ENCODE measurements at places on chromosomes 11 and 22. TPM values are rescaled to one million over a fixed set of nuclear protein-coding genes. Genes with fewer than 3 reads are reported as not detected.

- DNase-seq, result no peak
Measured at GRCh38 chr22:30301995-30302809, 12.9 kb upstream of the CASTOR1 start.

DNA sequence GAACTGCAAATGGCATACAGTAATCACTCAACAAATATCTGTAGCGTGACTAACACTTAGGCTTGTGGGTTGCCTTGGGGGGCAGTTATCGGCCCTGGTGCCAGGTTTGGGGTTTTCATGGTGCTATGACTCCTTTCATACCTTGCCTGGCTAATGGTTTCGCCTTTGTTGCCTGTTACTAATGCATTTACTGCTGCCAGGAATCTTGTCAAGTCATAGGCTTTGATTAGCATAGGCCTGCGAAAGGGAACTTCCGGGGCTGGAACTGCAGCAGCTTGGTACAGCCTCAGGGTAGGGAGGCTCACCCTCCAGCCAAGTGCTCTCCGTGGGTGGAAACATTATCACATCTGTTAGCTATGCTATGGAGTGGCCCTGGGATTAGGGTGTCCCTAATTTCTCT, 13.2 kb downstream of the SLC25A18 start:
- DNase-seq, result no peak
- H3K36me3 ChIP-seq, result no peaks in the 10 kb centered on the region
- H3K4me1 ChIP-seq, result peaks cover 3% of the 10 kb centered on the region

GRCh38 chr22:46072110-46072881, 78.0 kb upstream of the PPARA start:
- peak; percentile 48 for DNase-seq
- H3K4me3 ChIP-seq, result peak overlapping the region; percentile 37
- H3K36me3 ChIP-seq, result no peaks in the 10 kb centered on the region
- H3K4me1 ChIP-seq, result peaks cover 5% of the 10 kb centered on the region
- H3K27ac ChIP-seq, result no peak overlapping the region

- DNase-seq, result no peak
- no peak overlapping the region for H3K27ac ChIP-seq
- no peak overlapping the region for H3K4me3 ChIP-seq
- H3K27me3 ChIP-seq, result no peaks in the 10 kb centered on the region
Measured at GRCh38 chr11:23226331-23227077, 366.2 kb upstream of the CCDC179 start.

DNA sequence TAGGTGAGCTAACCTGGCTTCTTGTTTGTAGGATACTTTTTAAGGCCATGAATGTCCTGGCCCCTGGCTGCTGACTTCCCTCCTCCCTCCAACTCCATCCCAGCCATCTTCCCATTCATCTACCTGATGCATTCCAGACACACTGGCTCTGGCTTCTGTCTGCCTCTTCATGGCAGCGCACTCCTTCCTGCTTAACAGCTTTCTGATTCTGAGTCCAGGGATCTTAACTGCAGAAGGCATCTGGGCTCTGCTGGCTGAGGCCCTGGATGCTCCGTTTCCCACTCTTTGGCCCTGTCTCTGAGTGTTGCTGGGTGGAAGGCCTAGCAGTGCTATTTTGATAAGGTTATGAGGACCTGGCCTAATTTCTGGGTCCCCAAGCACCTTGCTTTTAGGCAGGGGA, 1.8 kb upstream of the THY1 start:
- DNase-seq, result no peak
- H3K4me3 ChIP-seq, result no peak overlapping the region
- H3K27ac ChIP-seq, result no peak overlapping the region
- no peaks in the 10 kb centered on the region for H3K27me3 ChIP-seq
- H3K4me1 ChIP-seq, result peaks cover 18% of the 10 kb centered on the region

GRCh38 chr11:13717331-13717730, 48.9 kb downstream of the FAR1 start:
- no peak overlapping the region for H3K27ac ChIP-seq
- H3K4me3 ChIP-seq, result no peak overlapping the region
- no peaks in the 10 kb centered on the region for H3K27me3 ChIP-seq
- peaks cover 34% of the 10 kb centered on the region for H3K36me3 ChIP-seq

DNA sequence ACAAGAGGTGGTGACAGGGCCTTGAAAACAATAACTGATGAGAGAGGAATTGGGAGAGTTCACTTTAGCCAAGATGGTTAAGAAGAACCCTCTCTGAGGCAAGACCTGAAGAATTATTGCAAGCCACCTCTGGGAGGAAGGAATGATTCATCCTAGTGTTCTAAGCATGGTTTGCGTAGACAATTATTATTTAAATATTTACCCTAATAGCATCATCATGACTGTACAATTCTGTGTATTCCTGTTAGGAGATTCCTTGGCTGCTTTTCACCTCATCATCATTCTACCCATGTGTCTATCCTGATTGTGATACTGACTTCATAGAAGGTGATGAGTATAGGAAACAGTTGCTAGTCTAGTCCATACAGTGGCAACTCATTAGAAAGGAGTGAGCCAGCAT, 264.4 kb downstream of the DDX10 start:
- H3K36me3 ChIP-seq, result no peaks in the 10 kb centered on the region
- no peak for DNase-seq
- peaks cover 27% of the 10 kb centered on the region for H3K4me1 ChIP-seq
- H3K27me3 ChIP-seq, result no peaks in the 10 kb centered on the region
- no peak overlapping the region for H3K4me3 ChIP-seq

GRCh38 chr22:20395181-20395906, 1.4 kb downstream of the ZNF74 start:
- H3K4me1 ChIP-seq, result peaks cover 11% of the 10 kb centered on the region
- no peaks in the 10 kb centered on the region for H3K27me3 ChIP-seq
- DNase-seq, result no peak
- no peaks in the 10 kb centered on the region for H3K36me3 ChIP-seq

GRCh38 chr11:69499186-69499917, 17.9 kb downstream of the LINC01488 start:
- H3K27me3 ChIP-seq, result no peaks in the 10 kb centered on the region
- no peak for DNase-seq
- H3K27ac ChIP-seq, result no peak overlapping the region
- H3K36me3 ChIP-seq, result no peaks in the 10 kb centered on the region
- no peak overlapping the region for H3K4me3 ChIP-seq

DNA sequence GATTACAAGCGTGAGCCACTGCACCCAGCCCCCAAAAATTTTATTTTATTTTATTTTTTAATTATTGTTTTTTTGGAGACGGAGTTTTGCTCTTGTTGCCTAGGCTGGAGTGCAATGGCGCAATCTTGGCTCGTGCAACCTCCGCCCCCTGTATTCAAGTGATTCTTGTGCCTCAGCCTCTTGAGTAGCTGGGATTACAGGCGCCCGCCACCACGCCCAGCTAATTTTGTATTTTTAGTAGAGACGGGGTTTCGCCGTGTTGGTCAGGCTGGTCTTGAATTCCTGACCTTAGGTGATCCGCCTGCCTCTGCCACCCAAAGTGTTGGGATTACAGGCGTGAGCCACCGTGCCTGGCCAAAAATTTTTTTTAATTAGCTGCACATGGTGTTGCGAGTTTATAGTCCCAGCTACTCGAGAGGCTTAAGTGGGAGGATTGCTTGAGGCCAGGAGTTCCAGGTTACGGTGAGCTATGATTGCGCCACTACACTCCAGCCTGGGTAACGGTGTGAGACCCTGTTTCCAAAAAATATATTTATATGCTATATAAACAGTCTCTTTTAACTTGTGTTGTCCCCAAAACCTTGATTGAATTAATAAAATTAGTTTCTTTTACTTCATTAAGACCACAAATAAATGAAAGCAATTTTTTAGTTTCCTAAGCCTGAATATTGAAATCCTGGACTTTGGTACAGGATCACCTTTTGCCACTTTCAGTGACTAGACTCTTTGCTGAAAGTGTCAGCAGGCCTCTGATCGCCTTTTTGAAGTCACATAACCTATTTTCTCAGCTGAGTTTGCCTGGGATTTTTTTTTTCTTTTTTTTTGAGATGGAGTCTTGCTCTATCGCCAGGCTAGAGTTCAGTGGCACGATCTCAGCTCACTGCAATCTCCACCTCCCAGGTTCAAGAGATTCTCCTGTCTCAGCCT, 16.2 kb downstream of the ATG13 start:
- H3K27ac ChIP-seq, result no peak overlapping the region
- no peak overlapping the region for H3K4me3 ChIP-seq
- no peaks in the 10 kb centered on the region for H3K27me3 ChIP-seq
- no peaks in the 10 kb centered on the region for H3K36me3 ChIP-seq
- no peak for DNase-seq
- no peaks in the 10 kb centered on the region for H3K4me1 ChIP-seq

- no peaks in the 10 kb centered on the region for H3K27me3 ChIP-seq
- no peak for DNase-seq
- H3K36me3 ChIP-seq, result no peaks in the 10 kb centered on the region
- no peak overlapping the region for H3K27ac ChIP-seq
- H3K4me3 ChIP-seq, result no peak overlapping the region
- H3K4me1 ChIP-seq, result no peaks in the 10 kb centered on the region
Measured at GRCh38 chr11:64458997-64459396, 100.0 kb downstream of the RPS6KA4 start.

DNA sequence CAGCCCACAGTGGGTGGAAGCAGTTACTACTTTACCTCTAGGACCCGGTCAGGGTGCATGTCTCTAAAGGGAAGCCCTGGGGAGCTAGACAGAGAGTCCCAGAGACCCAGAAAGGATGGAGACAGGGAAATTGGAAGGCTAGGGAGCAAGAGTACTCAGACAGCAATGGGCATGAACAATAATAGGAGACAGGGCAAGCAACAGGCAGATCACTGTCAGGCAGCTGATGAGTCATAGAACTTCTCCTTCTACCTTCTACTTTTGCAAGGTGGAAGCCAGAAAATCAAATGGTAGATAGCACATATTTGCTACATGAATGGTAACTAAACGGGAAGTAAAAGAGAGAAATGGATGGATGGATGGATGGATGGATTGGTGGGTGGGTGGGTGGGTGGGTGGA, 19.6 kb downstream of the CD5 start:
- no peak for DNase-seq
- H3K36me3 ChIP-seq, result no peaks in the 10 kb centered on the region
- no peak overlapping the region for H3K27ac ChIP-seq
- no peaks in the 10 kb centered on the region for H3K27me3 ChIP-seq
- peaks cover 14% of the 10 kb centered on the region for H3K4me1 ChIP-seq
- no peak overlapping the region for H3K4me3 ChIP-seq

GRCh38 chr22:39453765-39454378, 2.9 kb upstream of the MGAT3 start:
- no peak overlapping the region for H3K4me3 ChIP-seq
- peaks cover 24% of the 10 kb centered on the region for H3K27me3 ChIP-seq
- peak overlapping the region; percentile 13 for H3K27ac ChIP-seq

DNA sequence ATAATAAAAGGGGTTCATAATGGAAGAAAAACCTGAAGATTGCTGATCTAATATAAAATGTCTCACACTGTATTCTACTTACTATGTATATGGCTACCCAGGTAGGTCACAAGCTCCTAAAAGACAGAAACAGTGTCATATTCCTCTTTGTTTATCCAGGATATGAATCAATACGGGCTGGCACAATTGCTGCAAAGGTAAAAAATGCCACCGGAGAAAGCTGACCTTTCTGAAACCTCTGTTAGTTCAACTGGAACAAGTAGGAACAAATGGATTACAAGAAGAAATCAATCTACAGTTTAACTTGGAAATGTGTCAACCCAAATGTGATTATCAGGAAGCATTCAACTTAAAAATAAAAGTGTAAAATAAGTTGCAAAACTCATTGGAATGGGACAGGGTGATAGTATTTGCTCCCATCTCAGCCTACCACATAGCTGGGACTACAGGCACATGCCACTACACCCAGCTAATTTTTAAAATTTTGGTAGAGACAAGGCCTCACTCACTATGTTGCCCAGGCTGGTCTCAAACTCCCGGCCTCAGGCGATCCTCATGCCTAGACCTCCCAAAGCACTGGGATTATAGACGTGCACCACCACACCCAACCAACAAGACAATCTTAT, 27.6 kb downstream of the SLC35F2 start:
- DNase-seq, result no peak
- H3K27ac ChIP-seq, result no peak overlapping the region
- no peaks in the 10 kb centered on the region for H3K27me3 ChIP-seq
- no peak overlapping the region for H3K4me3 ChIP-seq
- H3K4me1 ChIP-seq, result peaks cover 14% of the 10 kb centered on the region

GRCh38 chr22:46084943-46085827, 65.1 kb upstream of the PPARA start:
- H3K27me3 ChIP-seq, result no peaks in the 10 kb centered on the region
- no peak overlapping the region for H3K27ac ChIP-seq
- peaks cover 6% of the 10 kb centered on the region for H3K4me1 ChIP-seq
- no peak overlapping the region for H3K4me3 ChIP-seq
- DNase-seq, result no peak

DNA sequence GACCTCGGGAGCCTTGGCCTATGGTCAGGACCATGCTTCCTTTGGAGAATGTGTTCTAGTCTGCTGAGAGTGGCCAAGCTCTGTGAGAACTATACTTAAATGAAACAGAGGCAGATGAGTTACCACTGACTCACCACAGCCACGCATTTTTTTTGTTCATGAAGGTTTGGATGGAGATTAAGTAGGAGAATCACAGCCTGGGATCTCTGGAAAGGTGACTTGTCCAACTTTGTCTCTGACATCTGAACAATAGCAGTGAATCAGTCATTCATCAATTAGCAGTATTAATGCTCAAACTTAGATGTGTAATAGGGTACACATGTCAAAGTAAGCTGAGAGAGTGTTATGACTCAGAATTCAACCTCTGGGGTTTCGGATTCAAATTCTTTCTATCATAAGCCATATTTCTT, 100.7 kb upstream of the ANO3 start:
- H3K4me1 ChIP-seq, result no peaks in the 10 kb centered on the region
- no peaks in the 10 kb centered on the region for H3K36me3 ChIP-seq
- no peak overlapping the region for H3K27ac ChIP-seq
- DNase-seq, result no peak
- H3K27me3 ChIP-seq, result no peaks in the 10 kb centered on the region

- peaks cover 6% of the 10 kb centered on the region for H3K36me3 ChIP-seq
- no peak overlapping the region for H3K4me3 ChIP-seq
- H3K27ac ChIP-seq, result no peak overlapping the region
- H3K4me1 ChIP-seq, result peaks cover 13% of the 10 kb centered on the region
- no peak for DNase-seq
- no peaks in the 10 kb centered on the region for H3K27me3 ChIP-seq
Measured at GRCh38 chr11:125978778-125979407, 33.0 kb downstream of the VSIG10L2 start.

GRCh38 chr11:103959279-103959942, 77.0 kb upstream of the DDI1 start:
- H3K36me3 ChIP-seq, result no peaks in the 10 kb centered on the region
- no peaks in the 10 kb centered on the region for H3K27me3 ChIP-seq
- H3K27ac ChIP-seq, result no peak overlapping the region

- H3K36me3 ChIP-seq, result no peaks in the 10 kb centered on the region
- no peaks in the 10 kb centered on the region for H3K27me3 ChIP-seq
- H3K4me3 ChIP-seq, result no peak overlapping the region
- H3K27ac ChIP-seq, result no peak overlapping the region
- no peaks in the 10 kb centered on the region for H3K4me1 ChIP-seq
- DNase-seq, result no peak
Measured at GRCh38 chr11:60719391-60719790, 5.1 kb upstream of the MS4A18 start.

The TOMT gene
- total RNA-seq, result not detected

The RAG2 gene
- total RNA-seq, result 0.15 TPM

The DEFB131B gene
- total RNA-seq, result not detected

The ADAMTS8 gene
- not detected for total RNA-seq

The NPAS4 gene
- 0.65 TPM for total RNA-seq

The INS gene
- not detected for total RNA-seq

The PRRG4 gene
- total RNA-seq, result 0.06 TPM

The DYNC2H1 gene
- 51.7 TPM for total RNA-seq

The ZC3H12C gene
- total RNA-seq, result 31.8 TPM

The BTG4 gene
- total RNA-seq, result not detected

The OR51I1 gene
- total RNA-seq, result not detected

The PLAAT3 gene
- total RNA-seq, result 8.0 TPM

The MPPED2 gene
- 3.4 TPM for total RNA-seq
